Myocyte (in vitro differentiated cells): ENCODE measurements at places on chromosomes 3 and 15. TPM values are rescaled to one million over a fixed set of nuclear protein-coding genes. Genes with fewer than 3 reads are reported as not detected.

The TMCO5A gene
- total RNA-seq: not detected in 2 replicates

The TP53BP1 gene
- total RNA-seq: 74.8 and 86.4 TPM in 2 replicates

The RTP4 gene
- total RNA-seq: 0.11 TPM in 1 of 2 replicates, not detected in the other

The FAM43A gene
- total RNA-seq: 2.2 and 2.9 TPM in 2 replicates

The REC114 gene
- not detected in 2 replicates for total RNA-seq

The AMOTL2 gene
- total RNA-seq: 116 and 125 TPM in 2 replicates

The IL17RB gene
- total RNA-seq: not detected in 2 replicates

DNA sequence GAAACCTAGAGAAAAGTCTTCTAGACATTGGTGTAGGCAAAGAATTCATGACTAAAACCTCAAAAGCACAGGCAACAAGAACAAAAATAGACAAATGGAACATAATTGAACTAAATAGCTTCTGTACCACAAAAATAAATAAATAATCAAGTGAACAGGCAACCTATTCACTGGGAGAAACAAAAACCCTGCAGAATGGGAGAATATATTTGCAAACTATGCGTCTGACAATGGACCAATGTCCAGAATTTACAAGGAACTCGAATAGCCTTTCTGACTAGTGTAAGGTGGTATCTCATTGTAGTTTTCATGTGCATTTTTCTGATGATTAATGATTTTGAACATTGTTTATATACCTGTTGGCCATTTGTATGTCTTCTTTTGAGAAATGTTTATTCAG, 37.0 kb upstream of the GCSAM start:
- no peak for DNase-seq

- DNase-seq: no peak
Observed at GRCh38 chr3:150936693-150937092, 31.5 kb upstream of the MINDY4B start.

DNA sequence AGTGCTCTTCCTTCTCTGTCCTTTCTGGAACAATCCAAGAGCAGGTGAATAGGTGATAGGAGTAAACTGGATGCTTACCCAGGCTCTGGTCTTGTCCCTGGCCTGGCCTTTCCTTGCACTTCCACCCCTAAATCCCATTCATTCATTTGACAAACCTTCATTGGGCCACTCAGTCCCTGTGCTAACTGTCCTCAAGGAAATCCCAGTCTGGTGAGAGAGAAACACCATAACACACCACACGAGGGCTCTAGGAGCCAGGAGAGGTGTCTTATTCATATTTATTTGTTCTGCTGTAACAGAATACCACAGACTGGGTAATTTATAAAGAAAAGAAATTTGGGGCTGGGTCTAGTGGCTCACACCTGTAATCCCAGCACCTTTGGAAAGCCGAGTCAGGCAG, 22.8 kb downstream of the EFCC1 start:
- DNase-seq: peak; percentile 54

GRCh38 chr3:12343047-12343501, 54.2 kb downstream of the PPARG start:
- peak; percentile 17 for DNase-seq

DNA sequence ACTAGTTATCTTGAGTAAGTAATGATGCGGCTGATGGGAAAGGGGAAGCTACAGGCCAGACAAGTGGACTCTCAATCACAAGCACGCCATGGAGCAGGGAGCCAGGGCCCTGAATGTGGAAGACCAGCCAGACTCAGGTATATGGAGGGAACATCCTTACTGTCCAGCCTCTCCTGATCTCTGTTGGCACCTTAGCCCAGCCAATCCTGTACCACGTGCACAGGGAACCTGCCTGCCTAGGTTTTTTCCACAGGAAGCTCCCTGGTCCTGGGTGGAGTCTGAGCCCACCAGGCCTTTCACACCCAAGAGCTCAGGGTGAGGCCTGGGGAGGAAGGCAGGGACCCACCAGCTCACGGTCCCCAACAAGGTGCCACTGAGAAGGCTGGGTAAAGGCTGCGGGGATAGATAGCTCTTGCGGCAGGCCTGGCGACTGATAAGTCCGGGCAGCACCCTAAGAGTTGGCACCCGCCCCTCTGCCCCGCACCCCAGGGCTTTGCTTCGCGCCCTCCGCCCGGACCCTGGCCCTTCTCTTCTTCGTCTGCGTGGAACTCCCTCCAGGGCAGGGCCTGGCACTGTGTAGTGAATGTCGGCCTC, 933 bp upstream of the APEH start:
- no peak for DNase-seq

DNA sequence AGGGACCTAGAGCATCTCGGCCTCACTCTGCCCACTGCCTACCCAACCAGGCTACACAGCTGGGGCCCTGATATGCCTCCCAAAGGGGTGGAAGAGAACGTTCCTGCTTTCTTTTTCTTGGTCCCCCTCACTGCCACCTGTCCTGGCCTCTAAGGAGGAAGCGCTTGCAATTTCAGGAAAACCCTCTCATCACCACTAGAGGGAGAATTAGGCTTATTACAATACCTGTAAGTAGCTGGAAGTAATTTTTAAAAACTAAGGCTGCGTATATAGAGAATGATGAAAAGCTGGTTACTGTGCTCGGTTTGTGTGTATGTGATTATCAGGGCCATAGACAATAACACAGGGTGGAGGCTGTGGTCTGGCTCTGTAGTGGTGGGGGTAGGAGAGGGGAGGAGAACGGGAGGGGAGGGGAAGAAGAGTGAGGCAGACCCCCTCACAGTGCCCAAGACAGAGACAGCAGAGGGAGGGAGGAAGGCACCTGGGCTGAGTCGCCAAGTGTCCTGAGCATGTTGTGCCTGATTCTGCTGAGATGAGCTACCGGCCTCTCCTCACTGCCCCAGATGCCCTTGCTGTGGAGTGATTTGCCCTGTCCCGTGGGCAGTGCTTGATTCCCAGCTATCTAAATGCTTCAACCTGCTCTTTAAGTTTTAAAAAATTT, 3.3 kb downstream of the GABRG3 start:
- DNase-seq: no peak

DNA sequence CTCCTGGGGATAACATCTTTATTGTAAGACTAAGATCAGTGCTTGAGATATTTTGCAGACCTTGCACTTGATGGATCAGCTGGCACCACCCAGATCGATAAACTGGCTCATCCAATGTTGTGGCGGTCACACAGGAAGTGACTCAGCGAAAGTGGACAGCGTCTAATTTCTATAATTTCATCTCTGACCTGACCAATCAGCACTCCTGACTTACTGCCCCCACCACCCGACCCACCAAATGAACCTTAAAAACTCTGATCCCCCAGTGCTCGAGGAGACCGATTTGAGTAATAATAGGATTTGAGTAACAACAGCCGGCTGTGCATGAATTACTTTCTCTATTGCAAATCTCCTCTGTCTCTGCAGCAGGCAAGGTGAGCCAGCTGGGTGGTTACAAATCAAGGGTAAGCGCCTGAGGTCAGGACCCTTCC, 62.7 kb upstream of the RNU6-1 start:
- no peak for DNase-seq

- DNase-seq: peak; percentile 82
Observed at GRCh38 chr15:71448688-71449114, 333.4 kb downstream of the THSD4 start.

GRCh38 chr15:35566991-35567390, 21.0 kb upstream of the DPH6 start:
- DNase-seq: no peak

GRCh38 chr15:48582452-48583247, 62.9 kb downstream of the FBN1 start:
- peak; percentile 83 for DNase-seq

- peak; percentile 62 for DNase-seq
Observed at GRCh38 chr15:79283252-79284048, 928 bp downstream of the ANKRD34C start.

DNA sequence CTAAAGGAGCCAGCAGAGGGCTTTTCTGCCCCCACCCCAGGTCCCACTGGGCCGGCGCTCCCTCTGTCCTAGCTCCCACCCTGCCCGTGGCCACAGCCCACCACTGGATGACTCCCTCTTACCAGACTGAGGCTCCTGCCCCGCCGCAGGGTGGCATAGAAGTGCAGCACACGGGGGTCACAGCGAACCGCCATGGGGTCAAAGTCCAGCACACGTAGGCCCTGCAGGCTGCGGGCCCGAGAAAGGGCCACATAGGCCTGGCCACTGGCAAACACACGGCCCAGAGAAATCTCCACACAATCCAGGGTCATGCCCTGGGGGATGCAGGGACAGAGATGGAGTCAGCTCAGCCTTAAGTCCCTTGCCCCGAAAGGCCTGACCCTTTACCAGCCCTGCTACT, 9.0 kb downstream of the PIF1 start:
- no peak for DNase-seq
